ENCODE measurements at places on chromosomes 3 and 15.

GRCh38 chr3:129336093-129336706 is 57.5 kb downstream of the HMCES start:
- no peak for DNase-seq

- DNase-seq, result peak; percentile 100
Observed at GRCh38 chr3:50298836-50299637, at the start of the genes HYAL3 and NAA80. Gene HYAL3, minus strand, starts transcription at chr3:50299405. Its CDS starts 3,803 bp downstream, at chr3:50295602. Gene NAA80, minus strand, starts transcription at chr3:50299405. Its CDS starts 1,942 bp downstream, at chr3:50297463.

DNA sequence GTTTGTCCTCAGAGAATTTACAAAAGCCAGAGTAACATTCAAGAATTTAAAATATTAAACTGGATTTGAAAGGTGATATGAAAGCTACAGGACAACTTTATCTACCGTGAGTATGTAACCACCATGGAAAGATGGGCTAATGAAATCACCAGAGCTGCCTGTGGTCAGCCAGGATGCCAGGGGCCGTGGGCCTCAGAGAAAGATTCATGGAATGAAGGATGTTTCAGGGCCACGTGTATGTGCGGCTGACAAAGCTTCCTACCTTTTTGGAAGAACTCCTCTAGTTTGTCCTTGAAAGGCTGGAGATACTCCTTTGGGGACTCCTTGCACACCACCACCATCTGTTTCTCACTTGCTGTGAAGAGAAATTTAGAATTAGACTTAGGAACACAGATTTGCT is 138.9 kb downstream of the GREM1 start:
- DNase-seq, result no peak

DNA sequence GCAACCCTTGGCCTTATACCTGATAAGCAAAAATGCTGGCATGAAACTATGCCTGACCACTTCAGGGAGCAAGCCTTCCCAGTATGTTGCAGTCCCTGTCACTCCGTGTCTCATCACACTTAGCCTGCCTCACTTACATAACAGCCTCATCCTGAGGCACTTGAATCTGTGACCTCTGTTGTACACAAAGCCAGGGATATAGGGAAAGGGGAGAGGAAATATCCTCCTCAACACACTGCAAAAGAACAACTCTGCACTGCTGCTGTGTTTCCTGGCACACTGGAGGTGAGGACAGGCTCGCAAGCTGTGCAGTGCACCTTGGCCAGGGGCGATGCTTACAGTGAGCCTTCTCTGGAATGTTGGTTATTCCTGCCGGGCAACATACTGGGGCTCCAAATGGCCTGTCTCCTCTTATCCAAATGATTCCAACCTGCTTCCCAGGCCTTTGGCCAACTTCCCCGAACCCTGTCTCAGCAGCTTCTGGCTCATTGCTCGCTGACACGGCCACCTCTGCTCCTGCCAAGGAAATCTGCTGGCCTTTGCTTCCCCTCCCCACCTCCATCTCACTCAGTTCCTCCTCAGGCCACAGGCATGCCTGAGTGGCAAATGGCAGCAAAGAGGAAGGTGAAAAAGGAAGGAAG is 109.2 kb downstream of the CD47 start:
- no peak for DNase-seq

DNA sequence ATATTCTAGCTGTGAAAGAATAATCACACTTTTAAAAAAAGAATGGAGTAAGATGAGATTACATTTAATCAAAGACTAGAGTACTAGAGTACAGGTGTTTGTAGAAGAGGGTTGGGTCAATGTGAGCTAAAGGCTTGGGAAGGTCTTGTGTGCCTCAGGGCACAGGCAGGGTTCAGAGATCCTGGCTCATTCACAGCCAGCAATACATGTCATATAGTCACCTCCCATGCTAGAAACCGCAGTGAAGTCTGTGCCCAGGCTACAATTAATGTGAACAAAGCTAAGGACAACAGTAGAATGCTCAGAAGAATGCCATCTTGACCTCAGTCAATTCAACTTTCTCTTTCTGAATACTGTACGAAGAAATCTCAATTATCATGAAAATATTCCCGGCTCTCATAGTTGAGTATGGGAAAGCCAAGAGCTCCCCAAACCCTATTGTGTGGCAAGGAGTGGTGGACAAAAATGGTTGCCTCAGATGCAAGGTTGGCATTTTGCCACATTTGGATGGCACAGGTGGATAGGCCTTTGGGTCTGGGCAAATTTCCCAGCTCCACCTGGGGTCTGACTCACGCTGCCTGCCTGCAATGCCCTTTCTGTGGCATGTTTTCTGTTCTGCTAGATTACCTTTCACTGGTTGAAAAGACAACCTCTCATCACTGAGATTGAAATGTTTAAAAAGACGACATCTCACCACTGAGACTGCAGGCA is 70.2 kb downstream of the NMD3 start:
- no peak for DNase-seq

DNA sequence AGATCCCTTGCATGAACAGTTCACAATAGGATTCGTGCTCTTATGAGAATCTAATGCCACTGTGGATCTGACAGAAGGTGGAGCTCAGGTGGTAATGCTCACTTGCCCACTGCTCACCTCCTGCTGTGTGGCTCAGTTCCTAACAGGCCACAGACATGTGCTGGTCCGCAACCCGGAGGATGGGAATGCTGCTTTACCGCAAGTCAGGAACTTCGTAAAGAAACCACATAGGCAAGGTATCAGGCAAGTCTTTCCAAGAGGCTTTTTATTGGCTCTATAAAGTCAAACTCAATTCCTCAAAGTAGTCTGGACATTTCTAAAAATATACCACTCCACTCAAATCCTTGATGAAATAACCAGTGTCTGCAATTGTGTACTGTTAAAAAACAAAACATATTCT is 56.1 kb downstream of the OSTN start:
- no peak for DNase-seq

GRCh38 chr3:127064391-127065137 is 81.6 kb downstream of the PLXNA1 start:
- DNase-seq, result no peak

- no peak for DNase-seq
Observed at GRCh38 chr3:127771746-127772145, 50.6 kb downstream of the MGLL start.

GRCh38 chr15:81069356-81069755 is 64.7 kb upstream of the CFAP161 start:
- DNase-seq, result no peak

DNA sequence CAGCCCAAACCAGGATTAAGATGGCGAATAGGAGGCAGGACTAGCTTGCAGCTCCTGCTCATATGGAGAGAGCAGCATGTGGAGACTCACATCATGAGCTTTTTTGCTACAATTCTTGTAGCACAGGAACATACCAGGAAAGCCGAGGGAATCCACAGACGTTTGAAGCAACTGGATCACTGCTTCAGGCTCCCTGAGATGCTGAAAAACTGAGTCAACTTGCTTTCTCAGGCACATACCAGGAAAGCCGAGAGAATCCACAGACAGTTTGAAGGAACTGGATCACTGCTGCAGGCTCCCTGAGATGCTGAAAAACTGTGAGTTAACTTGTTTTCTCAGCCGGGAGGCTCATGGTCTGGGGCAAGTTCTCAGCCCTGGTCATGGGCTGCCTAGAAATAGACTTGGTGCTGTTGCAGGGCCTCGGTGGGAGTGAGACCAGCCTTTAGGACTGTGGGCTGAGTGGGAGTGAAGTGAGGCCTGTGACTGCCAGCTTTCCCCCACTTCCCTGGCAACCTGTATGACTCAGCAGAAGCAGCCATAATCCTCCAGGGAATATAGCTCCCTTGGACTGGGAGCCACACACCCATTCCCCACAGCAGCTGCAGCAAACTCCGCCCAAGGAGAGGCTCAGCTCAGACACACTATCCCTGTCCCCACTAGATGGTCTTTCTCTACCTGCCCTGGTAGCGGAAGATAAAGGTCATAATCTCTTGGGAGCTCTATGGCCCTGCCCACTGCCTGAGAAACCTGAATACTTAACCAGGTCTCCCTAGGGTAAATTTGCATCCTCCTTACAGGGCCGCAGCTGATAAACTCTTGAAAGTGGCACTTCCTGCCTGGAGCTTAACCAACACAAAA is 51.9 kb upstream of the PFN2 start:
- no peak for DNase-seq

DNA sequence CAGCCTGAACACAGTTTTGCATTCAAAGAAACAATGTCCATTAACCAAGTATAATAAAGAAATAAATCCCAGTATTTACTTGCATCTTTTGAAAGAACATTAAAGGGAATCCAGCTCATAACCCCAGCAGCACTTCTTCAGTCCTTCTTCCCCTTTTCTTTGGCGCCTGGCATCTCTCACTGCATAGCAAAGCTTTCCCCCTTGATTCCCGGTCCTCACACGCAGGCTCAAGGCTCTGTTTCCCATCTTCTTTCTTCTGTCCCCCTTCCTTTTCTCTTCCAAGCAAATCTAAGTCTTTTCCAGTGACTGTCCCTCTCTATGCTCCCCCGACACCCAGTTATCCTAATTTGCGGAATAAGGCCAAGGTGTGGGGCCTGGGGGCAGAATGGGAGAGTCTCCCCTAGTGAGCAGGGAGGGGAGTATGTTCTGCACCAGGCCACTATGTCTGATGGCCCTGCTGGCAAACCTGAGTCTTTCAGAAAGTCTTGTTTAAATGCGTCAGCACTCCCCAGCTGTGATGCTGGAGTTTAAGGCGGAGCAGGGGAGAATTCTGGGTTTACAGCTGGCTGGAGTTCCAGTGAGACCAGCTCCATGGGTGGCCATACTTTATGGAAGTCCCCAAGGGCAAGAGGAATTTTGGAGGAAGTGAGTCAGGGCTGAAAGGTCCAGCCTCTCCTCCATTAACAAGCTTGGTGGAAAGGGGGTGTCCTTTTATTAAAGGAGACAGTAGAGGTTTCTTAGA is 42.1 kb downstream of the GOLGA6A start:
- no peak for DNase-seq

- no peak for DNase-seq
Observed at GRCh38 chr3:177468816-177469215, 271.5 kb upstream of the TBL1XR1 start.

- DNase-seq, result no peak
Observed at GRCh38 chr3:8766148-8766547, 3.3 kb downstream of the OXTR start.

DNA sequence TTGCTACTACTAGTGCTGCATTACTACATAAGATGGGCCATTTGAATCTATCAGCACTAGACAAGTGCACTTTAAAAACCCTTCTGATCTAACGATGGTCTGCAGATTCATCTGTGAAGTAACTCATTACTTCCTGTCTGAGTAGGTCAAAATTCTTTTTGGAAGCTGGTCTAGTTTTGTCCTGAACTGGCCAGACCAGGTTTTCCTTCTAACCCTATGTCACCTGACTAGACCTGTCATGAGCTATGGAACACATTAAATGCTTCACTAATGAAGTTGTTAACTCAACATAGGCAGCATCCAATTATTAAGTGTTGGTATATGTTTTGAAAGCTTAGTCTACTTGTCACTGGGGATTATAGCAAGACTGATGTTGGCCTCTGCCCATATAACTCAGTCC is 10.1 kb upstream of the RBM5 start:
- DNase-seq, result no peak

DNA sequence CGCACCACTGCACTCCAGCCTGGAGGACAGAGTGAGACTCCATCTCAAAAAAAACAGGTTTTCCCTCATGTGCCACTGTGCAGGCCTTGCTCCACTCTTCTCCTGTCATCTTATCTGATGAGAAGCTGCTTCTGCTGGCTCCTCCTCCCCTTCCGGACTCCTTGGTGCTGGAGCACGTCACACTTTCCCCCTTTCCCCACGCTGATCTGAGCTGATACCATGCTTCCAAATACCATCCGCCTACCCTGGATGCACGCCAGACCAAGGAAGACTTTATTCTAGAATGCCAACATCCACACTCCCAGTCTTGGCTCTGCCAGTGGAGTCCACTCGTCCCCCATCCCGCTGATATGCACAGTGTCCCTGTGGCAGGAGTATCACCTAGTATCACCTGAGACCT is 31.3 kb downstream of the HOMER2 start:
- DNase-seq, result no peak

DNA sequence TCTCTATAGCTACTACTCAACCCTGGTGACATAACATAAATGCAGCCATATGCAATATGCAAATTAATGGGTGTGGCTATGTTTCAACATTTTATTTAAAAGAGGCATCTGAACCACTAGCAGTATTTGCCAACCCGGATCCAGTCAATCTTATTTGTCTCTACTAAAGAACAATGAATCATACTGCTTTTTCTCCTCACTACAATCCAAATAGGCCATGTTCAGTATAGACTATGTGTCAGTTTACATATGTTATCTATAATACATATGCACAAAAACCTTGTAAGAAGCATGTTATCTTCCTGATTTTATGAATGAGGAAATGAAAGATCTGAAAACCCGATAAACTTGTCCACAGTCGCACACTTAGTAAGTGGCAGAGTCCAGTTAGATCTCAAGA is 125.7 kb downstream of the STAG1 start:
- no peak for DNase-seq

GRCh38 chr3:75218577-75218976 is 445.6 kb upstream of the FRG2C start:
- no peak for DNase-seq

GRCh38 chr3:26259176-26259575 is 363.4 kb upstream of the LRRC3B start:
- no peak for DNase-seq

GRCh38 chr3:175726228-175726627 is 867.1 kb downstream of the NAALADL2 start:
- no peak for DNase-seq
